ENCODE measurements at places on chromosomes 1 and 21.
A peak's percentile ranks its signal among the peaks of the same experiment; 100 is the strongest.

DNA sequence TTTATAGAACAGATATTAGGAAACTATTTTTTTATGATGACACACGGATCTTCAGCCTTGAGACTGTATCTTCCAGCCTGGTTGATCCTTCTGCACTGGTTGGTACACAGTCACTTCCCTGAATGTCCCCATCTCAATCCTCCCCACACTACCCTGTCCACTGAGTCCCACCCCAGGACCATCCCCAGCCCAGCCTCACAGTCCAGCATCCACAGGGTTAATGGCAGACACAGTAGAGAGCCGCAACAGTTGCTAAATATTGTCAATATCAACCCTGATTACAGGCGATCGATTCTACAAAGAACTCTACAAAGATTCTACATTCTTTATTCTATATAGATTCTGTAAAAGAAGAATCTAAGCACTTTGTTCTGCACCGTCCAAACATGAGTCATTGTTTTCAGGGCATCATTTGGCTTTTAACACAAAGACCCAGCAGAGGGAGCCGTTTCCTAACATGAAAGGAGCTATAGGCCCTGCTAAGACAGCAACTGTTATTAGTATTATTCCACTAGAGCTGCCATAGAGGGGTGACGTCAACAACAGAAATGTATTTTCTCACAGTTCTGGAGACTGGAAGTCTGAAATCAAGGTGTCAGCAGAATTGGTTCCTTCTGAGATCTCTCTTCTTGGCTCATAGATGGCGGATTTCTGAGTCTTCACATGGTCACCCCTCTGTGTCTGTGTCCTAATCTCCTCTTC is 30.1 kb upstream of the IFNAR2 start:
- DNase-seq: peak; percentile 54

DNA sequence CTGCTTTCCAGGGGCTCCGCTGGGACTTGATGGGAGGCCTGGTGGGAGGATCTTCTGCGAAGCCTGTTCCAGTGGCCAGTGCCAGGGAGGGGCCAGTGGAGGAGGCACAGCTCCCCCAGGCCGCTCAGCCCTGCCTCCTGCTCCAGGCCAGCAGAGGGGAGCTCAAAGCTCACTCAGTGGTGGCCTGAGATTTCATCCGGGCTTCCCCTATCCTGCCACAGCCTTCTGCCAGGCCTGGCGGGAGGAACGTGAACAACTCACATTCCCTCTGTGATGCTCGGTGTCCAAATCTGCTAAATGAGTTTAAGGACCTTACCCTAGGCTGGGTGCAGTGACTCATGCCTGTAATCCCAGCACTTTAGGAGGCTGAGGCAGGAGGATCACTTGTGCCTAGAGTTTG is 3.3 kb downstream of the CLCNKB start:
- no peak for DNase-seq

- no peak for DNase-seq
Measured at GRCh38 chr1:232904131-232904530, 46.3 kb upstream of the NTPCR start.

GRCh38 chr1:225933072-225933471 is 7.9 kb downstream of the LEFTY2 start:
- DNase-seq: no peak

GRCh38 chr1:64433747-64434146 is 36.2 kb upstream of the CACHD1 start:
- DNase-seq: no peak

GRCh38 chr1:23555270-23555985 is 3.9 kb downstream of the ID3 start:
- DNase-seq: no peak

DNA sequence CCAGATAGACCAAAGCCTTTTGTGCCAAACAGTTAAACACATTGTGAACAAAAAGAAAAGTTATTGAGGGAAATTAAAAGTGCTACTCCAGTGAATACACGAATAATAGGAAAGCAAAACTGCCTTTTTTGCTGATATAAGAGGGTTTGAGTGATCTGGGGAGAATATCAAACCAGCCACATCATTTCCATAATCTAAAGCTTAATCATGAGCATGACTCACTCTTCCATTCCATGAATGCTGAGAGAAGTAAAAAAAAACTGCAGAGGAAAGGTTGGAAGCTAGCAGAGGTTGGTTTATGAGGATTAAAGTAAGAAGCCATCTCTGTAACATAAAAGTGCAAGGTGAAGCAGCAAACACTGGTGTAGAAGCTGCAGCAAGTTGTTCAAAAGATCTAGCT is 350.6 kb upstream of the NCAM2 start:
- DNase-seq: no peak

DNA sequence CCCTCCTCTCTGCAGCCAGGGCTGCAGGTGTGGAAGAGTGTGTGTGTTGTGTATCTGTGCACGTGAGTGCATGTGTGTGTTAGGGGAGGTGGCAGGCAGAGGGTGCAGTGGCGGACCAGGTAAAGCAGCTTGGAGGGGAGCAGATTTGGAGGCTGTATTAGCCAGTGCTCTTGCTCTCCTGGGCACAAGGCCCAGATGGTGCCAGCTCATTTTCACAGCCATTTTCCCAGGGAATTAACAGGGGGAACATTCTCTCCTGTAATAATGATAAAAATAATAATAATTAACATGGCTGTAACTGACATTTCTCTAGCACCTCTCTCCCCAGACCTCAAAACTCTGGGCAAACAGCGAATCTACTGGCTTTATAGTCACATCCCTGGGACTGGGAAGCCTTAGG is 43.6 kb downstream of the LRRN2 start:
- DNase-seq: no peak

GRCh38 chr1:157732755-157733154 is 32.2 kb upstream of the FCRL3 start:
- DNase-seq: no peak

DNA sequence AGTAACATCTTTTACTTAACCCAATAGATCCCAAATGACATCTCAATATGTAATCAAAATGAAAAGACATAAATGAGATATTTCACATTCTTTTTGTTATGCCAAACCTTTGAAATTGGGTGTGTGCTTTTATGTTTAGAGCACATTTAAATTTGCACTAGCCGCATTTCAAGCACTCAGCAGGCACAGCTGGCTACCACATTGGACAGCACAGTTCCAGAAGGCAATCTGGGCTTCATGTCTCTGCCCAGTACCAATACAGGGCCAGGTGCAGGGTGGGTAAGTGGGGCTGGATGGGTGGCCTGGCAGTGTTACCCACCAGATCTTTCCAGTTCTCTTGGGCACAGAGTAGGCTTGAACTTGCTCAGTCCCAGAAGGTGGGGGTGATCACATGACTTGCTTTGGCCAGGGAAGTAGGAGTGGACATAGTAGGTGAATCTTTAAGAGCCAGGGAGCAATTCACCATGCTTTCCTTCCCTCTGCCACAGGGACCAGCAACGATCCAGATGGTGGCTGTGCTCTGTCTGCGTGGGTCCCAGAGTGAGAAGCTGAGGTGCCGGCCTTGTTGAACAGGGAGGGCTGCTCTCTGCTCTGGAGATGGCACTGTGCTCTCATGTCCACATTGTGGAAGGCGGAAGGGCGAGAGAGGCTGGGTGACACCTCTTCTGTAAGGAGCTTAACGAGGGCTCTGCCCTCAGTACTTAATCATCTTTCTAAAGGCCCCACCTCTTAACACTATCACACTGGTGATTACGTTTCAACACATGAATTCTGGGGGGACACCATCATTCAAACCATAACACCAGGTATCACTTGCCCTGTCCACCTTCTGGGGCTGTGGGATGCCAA is 261.4 kb downstream of the GRIK3 start:
- no peak for DNase-seq

- no peak for DNase-seq
Measured at GRCh38 chr1:183804387-183804786, 533 bp upstream of the RGL1 start.

- DNase-seq: no peak
Measured at GRCh38 chr1:20194757-20195461, 8.6 kb upstream of the PLA2G2C start.
